ENCODE measurements at places on chromosomes 4 and X.
A peak's percentile ranks its signal among the peaks of the same experiment; 100 is the strongest.

DNA sequence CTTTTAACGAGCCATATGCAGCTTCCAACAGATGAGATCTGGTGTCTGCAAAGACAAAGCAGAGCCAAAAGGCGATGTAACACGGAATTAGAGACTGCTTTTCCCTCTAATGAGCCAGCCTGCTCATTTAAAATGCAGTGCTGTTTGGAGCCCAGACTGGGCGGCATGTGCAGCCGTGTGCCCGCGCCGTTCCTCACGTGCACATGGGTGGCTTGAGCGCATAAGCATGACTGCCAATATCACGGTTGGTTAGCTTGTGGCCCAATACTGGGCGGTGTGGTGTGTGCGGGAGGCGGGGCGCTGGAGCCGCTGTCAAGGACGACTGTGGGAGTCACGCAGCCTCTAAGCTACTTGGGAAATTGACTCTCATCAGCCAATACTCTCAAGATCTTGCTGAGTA lies 87.0 kb upstream of the SCOC start:
- peak; percentile 58 for DNase-seq

GRCh38 chr4:175290401-175290800 lies 372.2 kb downstream of the ADAM29 start:
- no peak for DNase-seq

GRCh38 chr4:145295122-145295521 lies 114.7 kb upstream of the OTUD4 start:
- DNase-seq = no peak

GRCh38 chrX:101190736-101191135 lies 28.9 kb upstream of the DRP2 start:
- no peak for DNase-seq

GRCh38 chr4:26360864-26361263 lies 40.0 kb downstream of the RBPJ start:
- no peak for DNase-seq

DNA sequence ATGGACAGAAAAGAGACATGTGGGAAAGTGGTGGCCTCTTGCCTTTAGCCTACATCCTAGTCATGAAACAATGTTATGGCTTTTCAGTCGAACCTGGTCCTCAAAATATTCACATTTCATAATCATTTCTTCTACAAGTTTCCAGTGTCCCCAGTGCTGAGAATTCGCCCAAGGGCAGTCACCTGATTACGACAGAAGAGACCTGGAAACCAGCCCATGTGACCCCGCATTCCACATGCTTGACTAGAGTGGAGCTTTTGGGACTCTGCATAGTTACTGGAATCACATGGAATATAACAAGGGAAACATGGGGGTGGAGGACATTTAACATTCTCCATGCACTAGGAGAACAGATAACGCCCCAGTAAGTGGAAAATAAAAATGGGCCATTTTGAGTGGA lies 100.1 kb downstream of the PPARGC1A start:
- no peak for DNase-seq

- no peak for DNase-seq
Measured at GRCh38 chr4:110480746-110481271, 4.9 kb downstream of the ENPEP start.

- no peak for DNase-seq
Measured at GRCh38 chr4:33882246-33882990, 2361.9 kb downstream of the ARAP2 start.

GRCh38 chrX:134548257-134549201 lies 88.6 kb downstream of the HPRT1 start:
- no peak for DNase-seq
